ENCODE measurements at places on chromosomes 1 and 21.

DNA sequence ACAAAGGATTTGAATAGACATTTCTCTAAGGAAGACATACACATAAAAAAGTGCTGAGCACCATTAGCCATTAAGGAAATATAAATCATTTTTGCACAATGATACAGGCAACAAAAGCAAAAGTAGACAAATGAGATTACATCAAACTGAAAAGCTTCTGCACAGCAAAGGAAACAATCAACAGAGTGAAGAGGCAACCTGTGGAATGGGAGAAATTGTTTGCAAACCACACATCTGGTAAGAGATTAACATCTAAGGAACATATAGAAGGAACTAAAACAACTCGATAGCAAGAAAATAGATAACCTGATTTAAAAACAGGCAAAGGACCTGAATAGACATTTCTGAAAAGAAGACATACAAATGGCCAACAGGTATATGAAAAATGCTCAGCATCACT is 57.5 kb downstream of the ZSCAN20 start:
- no peak for DNase-seq

GRCh38 chr1:50976890-50977574 is 7.0 kb downstream of the CDKN2C start:
- DNase-seq: no peak

DNA sequence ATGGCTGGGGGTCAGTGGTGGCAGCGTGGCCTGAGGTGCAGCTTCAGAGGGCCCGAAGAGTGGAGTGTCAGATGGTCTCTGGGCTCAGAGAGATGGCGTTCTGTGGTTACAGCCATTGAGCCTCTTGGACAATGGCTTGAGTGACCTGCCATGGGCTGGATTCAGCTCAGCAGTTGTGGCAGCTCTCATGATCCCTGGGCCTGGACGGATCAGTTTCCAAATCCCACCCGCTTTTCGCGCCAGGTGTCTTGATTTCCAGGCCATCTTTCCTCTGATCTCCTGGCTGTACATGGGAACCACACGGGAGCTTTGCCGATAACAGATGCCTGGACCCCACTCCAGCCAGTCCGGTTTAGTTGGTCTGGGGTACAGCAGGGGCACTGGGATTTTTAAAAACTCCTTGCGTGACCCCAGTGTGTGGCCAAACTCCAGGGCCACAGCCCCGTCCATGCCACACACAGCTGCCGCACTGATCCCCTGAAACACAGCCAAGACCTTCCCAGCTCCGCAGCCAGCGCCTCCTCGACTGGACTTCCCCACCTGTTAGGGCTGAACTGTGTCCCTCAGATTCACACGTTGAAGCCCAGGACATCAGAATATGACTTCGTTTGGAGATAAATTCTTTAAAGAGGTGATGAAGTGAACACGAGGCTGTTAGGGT is 67.9 kb downstream of the ATP5PO start:
- DNase-seq: no peak

- DNase-seq: no peak
Observed at GRCh38 chr1:42679364-42679983, 2.7 kb upstream of the YBX1 start.

- peak; percentile 26 for DNase-seq
Observed at GRCh38 chr1:12177999-12178441, 11.2 kb downstream of the TNFRSF1B start.

Measured in NCI-H1436 treated with DMSO at 0.1 percent for 48 hours (cell line).